ENCODE measurements at places on chromosomes 16 and 17.

DNA sequence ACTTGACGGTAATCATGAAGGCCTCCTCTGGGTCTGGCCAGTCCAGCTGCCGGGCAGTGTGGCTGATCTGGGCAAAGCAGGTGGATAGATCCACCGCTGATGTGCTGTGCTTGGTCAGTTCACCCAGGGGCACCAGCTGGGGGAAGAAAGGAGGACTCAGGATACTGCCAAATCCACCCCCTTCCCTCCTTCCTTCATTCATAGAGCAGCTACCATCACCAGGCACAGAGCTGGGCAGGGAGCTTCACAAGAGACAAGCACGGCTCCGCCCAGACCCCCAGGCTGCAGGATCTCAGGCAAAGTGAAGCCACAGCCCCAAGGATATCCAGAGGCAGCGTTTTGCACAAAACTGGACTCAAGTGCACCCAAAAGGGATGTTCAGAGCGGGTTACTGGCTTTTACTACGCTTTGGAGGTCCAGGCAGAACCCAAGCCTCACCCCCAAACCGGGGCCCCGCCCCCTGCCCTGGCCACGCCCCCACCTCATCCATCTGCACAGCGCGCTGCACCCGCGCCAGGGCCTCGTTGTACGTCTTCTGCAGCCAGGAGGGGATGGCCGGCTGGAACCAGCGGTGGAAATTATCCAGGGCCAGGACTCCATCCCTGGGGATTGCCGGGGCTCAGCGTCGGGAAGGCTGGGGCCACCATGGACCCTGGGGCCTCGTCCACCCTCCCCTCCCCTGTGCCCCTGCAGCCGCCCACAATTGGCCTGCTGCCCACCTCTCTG lies 9.1 kb downstream of the UNC13D start:
- DNase-seq: no peak

GRCh38 chr16:19075511-19075910 lies 8.1 kb downstream of the COQ7 start:
- no peak for DNase-seq

DNA sequence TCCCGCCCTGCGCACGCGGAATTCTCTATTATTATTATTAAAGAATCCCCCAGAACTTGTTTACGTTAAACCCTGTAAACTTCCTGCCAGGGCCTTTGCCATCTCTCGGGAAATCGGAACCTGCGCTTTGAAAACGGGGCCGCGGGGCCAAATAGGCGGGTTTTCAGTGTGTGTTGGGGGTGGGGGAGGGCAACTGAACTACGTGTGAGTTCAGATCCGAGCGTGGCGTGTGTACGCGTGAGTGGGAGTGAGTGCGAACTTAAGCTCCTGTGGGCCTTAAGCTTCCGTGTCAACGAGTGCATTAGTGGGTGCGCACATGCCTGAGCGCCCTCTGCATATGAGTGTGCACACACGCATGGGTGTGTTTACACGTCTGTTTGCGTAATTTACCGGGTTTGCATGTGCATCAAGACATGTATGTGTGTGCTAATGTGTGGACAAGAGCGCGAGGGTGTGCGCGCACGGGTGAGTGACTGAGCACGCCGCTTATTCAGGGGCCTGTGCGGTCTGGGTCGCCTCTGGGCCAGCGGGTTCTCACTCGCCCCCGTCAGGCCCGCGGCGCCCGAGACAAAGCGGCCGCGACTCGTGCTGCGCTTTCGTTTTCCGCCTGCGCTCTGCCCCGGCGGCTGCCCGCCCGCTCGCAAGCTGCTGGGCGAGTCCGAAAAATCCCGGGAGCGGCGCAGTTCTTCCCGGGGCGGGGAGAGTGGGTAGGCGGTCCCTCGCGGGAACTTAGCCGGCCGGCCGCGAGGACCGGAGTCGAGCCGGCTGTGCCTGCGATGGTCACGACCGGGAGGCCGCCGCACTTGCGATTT lies 1.2 kb upstream of the FOXF1 start:
- DNase-seq: no peak

DNA sequence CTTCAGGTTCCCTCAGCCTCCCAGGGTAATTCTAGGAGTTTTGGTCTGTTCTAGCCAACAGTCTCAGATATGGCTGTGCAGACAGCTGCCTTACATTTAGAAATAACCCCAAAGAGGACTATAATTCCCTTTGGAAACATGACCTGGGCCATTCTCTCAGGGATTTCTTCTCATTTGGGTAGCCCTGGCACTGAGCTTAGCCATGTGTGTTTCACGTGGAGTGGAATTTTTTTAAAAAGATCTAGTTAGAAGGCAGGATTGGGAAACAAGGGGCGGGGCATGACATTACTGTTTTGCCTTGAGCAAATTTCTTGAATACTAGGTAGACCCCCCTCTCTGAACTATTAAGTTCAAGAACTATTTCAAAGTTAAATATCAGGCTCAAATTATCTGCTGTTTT lies 29.6 kb upstream of the MRC2 start:
- no peak for DNase-seq

GRCh38 chr17:60406887-60407286 lies 15.0 kb upstream of the USP32 start:
- no peak for DNase-seq

DNA sequence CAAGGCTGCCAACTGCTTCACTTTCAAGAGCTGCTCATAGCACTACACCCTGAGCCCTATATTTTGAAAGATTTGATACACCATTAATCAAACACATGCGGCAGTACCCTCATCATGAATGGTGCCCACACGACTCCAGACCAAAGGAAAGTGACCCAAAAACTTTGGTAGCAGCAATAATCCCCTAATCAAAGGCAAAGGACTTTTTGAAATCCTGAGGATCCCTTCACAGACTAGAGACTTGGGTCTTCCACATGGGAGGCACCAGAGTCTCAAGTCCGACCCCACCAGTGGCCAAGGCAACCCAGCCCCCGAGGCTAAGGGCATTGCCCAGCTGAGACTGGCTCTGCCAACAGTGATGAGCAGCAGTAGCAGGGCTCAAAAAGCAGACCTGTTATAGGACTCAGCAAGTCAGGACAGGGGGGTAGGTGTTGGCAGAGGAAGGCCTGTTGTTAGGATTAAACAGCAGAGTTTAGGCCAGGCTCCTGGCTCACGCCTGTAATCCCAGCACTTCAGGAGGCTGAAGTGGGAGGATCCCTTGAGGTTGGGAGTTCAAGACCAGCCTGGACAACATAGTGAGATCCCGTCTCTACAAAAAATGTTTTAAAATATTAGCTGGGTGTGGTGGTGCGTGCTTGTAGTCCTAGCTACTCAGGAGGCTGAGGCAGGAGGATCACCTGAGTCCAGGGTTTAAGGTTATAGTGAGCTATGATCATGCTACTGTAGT lies 3.2 kb downstream of the TRIM25 start:
- DNase-seq: no peak

DNA sequence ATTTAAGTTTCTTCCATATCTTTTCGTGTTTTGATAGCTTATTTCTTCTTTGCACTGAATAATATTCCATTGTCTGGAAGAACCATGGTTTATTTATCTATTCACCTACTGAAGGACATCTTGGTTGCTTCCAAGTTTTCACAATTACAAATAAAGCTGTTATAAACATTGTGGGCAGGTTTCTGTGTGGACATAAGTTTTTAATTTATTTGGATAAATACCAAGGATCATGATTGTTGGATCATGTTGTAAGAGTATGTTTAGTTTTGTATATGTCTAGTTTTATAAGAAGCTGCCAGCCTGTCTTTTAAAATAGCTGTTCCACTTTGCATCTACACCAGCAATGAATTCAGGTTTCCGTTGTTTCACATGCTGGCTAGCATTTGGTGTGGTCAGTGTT lies 339.4 kb downstream of the CDH11 start:
- DNase-seq: no peak

DNA sequence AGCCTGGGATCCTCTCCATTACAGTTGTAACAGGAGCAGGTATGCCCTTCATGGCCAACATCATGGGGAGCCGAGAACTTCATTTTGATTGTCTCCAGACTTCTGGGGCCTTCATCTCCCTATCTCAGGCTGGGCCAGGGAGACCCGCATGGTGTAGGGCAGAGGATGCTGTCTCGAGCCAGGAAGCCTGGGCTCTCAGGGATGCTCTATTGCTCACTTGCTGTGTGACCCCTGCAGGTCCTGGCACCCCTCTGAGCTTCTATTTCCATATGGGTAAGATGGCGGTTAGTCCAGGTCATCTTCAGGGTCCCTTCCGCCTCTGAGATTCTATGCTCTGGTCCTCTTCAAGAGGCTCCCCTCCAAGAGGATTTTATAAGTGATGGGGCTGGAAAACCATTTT lies 20.6 kb upstream of the RNF135 start:
- no peak for DNase-seq

DNA sequence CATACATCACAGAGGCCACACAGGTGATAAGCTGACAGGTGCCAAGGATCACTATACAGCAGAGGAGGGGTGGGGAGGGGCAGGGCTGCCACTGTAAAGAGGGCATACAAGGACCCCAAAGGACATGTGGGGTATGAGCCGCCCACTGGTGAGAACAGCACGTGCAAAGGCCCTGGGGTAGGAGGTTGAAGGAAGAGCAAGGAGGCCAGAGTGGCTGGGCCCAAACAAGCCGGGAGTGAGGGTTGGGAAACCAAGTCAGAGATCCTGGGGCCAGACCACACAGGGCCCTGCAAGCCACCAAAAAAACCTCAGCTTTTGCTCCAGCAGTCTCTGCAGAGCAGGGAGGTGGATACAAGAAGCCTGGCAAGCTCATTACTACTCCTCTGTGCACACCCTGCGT lies 6.5 kb downstream of the NATD1 start:
- no peak for DNase-seq

DNA sequence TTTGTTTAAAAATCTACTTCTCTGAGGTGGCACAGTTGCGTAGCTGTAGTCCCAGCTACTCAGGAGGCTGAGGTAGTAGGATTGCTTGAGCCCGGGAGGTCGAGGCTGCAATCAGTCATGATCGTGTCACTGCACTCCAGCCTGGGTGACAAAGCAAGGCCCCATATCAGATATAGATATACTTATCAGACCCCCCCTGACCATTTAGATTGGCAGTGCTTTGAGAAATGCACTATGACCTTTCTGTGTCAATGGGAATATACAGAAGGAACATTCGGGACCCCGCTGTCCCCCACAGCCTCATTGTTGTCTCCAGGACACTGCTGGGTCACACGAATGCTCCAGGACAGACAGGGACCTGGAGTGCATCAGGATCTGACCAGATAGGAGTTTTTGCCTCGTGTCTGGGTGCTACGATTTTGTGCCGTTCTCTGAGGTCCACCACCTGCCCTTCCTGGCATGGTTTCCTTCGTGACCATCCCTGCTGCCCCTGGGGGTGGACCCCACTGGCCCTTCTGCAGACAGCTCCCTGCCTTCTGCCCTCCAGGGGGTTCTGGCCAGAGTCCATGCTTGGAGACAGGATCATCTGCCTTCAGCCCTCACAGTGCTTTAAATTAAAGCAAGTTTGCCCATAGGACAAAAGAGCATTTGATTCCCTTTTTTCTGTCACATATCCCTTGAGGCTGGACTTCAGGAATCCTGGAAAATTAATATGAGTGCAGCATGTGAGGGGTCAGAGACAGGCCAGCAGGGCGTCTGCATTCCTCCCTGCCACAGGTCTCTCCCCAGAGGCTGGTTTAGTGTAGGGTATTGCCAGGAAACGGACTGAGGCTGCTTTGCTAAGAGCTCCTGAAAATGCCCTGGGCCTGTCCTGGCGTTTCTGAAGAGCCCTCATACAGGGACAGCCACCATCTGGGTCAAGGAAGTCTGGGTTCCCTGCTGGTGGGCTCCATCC lies 19.3 kb downstream of the PLD6 start:
- DNase-seq: no peak

DNA sequence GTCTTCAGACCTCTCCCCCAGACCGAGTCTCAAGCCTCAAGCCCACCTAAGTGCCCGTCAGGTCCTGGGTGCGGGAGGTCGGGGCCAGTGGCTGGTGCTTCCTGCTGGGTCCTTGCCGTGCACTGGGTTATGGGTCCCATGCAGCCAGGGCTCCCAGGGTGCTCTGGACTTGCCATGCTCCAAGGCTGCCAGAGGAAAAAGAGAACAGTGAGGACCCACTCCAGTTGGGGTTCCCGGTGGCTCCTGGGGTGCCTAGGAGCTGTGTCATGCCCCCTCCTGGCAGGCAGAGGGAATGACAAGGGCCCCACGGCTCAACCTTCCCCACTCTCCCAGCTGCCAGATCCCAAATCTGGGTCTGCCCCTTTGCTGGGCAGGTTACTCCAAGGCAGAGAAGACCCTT lies 3.8 kb downstream of the SNX20 start:
- DNase-seq: no peak

DNA sequence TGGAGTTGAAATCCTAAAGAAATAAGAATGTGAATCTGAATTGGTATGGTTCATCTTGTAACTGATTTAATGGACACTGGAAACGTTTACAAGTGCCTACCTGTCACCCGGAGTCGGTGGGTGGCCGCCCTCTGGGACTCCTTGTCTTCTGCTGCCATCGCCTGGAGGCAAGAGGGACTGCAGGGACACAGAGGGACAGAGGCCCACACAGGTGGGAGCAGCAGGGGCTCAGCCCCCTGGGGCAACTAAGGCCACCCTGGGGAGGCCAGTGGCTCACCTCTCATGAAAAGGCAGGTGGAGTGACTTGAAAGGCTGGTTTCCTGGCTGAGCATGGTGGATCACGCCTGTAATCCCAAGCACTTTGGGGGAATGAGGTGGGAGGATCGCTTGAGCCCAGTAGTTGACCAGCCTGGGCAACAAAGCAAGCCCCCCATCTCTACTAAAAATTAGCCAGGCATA lies 23.2 kb downstream of the TMEM92 start:
- no peak for DNase-seq

- no peak for DNase-seq
Measured at GRCh38 chr17:72422505-72423285, 301.9 kb downstream of the SOX9 start.
